ENCODE measurements at places on chromosomes 11 and 22.
A peak's percentile ranks its signal among the peaks of the same experiment; 100 is the strongest.

GRCh38 chr11:44906649-44907048 lies 44.0 kb downstream of the TP53I11 start:
- no peak for DNase-seq

DNA sequence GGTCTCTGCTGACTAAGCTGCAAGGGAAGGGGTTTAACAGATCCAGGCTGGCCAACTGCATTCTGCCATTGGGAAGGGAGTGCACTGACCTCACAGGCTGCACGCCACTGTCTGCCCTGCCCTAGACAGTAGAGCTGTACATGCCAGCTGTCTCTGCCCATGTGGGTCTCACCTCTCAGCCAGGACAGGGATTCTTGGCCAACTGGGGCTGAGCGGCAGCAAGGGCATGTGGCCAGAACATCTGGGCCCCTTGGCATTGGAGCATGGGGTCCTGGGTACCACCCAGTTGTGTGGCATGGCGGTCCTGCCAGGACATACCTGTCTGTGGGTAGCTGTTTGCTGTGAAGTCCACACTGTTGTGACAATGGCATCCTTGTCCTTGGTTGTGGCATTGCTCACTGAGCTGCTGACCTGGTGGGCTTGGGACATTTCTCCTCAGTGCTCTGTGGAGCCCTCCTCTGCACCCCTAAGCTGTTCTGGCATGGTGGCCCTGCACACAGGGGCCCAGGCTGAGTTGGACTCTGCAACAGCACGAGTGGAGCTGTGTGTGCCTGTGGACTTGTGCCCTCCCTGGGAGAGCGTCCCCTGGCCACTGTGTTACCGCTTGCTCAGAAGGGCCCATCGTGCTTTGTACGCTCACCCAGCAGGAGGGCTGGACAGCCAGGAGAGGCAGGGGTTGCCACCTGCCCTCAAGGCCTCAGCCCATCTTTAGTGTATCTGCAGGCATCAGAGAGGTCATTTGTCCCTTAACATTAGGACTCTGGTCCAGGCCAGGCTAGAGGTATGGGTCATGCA lies 46.7 kb downstream of the MED15 start:
- DNase-seq, result no peak

GRCh38 chr11:69841170-69841858 lies 22.1 kb upstream of the FGF3 start:
- DNase-seq, result no peak

- no peak for DNase-seq
These were observed 178.8 kb downstream of the IGLL1 start for GRCh38 chr22:23401111-23401909.

DNA sequence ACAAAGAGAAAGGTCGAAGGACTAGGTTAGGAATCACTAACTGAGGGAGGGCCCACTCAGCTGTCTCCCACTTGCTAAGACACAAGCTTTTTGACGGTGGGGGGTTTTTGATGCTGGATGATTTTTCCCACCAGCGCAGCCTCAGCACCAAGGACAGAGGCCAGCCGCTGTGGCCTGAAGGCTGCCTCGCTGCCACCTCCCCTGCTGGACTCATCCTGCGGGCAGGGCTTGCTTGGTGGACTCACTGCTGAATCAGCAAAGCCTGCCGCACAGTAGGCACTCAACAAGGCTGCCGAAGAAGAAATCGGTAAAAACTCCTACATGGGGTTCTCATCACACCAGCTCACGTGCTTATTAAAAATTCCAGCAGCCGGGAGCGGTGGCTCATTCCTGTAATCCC lies 2.6 kb downstream of the ALG12 start:
- DNase-seq, result no peak

DNA sequence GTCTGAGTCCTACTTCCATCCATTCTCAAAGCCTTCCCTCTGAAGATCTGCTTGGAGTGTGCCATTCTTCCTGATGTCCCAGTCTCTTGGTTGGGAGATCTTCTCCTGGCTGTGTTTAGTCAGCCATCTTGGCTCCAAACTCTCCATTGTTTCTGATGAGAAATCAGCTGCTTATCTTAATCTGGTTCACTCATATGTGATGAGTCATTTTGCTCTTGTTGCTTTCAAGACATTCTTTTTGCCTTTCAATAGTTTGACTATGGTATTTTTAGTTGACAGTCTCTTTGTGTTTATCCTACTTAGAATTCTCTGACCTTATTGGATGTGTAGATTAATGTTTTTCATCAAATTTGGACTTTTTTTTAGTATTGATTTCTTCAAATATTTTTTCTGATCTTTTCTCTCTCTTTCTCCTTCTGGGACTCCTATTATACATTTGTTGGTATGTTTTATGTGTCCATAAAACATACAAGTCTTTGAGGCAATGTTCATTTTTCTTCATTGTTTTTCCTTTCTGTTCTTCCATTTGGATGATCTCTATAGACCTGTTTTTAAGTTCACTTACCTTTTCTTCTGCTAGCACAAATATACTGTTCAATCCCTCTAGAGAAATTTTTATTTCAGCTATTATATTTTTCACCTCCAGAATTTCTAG lies 77.2 kb upstream of the CLPB start:
- no peak for DNase-seq

GRCh38 chr11:121494355-121495099 lies 41.8 kb upstream of the SORL1-AS1 start:
- DNase-seq, result no peak

GRCh38 chr11:100543386-100543785 lies 143.7 kb upstream of the ARHGAP42 start:
- no peak for DNase-seq

DNA sequence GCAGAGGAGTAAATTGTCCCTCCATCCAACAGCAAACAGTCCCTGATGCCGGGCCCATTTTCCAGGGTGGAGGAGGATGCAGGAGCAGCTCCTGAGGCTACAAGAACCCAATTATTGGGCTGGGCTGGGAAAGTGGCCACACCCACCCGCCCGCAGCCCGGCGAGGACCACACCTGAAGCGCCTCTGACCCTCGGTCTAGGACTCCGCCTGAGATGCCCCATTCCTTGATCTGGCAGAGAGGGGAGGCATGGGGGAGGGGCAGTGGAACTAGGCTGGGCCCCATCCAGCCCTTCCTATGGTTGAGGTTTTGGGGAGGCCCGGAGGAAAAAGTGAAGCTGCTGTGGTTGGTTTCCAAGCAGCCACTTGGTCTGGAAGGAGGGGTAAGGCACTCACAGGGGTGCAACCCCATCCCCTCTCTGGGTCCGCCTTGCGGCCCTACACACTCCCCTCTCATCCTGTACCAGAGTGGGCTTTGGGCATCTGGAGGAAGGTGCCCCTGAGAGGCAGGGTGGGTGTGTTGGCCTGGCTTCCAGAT lies 2.4 kb upstream of the LGALS1 start:
- DNase-seq, result no peak

- DNase-seq, result no peak
These were observed 614.5 kb downstream of the ETS1 start for GRCh38 chr11:127972816-127973215.

DNA sequence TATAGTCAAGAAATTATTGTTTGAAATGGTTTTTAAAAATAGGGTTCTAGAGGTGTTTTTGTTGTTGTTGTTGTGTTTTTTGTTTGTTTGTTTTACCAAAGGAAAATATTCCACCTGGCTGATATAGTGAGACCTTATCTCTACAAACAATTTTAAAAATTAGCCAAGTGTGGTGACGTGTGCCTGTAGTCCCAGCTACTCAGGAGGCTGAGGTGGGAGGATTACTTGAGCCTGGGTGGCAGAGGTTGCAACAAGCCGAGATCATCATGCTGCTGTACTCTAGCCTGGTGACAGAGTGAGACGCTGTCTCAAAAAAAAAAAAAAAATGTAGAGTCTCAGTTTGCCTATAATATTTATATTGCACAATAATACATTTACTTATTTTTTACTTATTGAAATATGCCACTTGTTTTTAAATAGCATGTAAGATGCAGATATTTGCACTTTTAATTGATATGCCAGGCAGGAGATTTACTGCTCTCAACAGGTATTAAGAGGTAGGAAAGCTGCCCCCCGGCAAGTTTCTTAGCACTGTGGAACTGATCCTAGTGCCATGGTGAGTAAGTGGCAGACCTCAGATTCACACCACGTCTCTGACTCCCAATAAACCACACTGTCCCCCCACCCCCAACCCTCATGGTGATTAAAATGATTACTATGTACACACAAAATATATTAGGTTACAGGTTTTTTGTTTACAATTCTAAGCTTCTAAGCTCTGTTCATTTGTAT lies 157.4 kb downstream of the TEAD1 start:
- DNase-seq, result no peak

- no peak for DNase-seq
These were observed 12.7 kb upstream of the B4GALNT4 start for GRCh38 chr11:356610-357009.

DNA sequence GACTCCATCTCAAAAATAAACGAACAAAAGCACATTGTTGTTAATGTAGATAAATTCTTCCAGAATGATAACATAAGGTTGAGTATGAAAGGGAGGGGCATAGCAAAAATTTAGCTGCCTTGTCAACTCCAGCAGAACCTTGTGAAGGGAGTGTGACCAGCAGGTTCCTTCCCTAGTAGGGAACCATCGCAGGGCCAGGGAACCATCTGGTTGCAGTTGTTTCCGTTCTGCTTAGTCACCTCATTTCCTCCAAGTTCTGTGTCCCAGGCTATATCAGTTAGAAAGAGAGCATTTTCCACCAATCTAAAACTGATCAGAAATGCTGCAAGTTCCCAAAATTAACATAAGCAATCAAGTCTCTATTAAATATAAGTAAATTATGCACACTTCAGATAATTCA lies 126.7 kb upstream of the BLID start:
- DNase-seq, result peak; percentile 22

GRCh38 chr11:5196731-5197130 lies 3.8 kb downstream of the OR51V1 start:
- DNase-seq, result no peak

DNA sequence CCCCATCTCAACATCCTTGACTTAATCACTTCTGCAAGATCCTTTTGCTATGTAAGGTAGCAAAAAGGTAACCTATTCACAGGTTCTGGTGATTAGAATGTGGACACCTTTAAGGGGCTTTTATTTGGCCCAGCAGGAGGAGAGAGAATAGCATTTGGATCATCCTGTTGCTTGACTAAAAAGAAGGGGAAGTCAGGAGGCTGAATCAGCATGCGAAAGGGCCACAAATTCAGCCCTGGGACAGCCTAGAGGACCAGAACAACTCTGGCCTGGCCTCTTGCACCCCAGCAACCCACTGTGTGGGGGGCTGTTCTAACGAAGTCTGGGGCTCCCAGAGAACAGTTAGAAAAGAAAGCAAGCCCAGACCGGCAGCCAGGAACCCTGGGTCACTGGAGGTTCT lies 3.2 kb upstream of the HMOX1 start:
- DNase-seq, result peak; percentile 20

- peak; percentile 90 for DNase-seq
These were observed 19.8 kb upstream of the PLET1 start for GRCh38 chr11:112280268-112281126.

DNA sequence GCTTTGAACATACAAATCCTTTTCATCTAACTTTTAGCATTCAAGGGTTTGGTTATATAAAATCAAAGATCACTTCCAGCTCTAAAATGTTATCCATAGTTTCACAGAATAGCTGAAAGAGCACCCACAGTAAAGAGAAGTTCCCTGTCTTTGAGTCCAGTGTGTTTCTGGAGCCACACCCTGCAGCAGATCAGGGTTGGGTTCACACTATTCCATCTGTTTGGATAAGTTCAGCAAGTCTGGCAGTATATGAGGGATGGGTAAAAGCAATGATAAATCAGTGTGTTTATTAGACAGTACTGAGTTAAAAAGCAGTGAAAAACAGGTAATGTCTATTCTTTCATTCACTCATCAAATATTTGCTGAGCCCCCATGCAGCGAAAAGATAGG lies 135.8 kb upstream of the PITPNB start:
- no peak for DNase-seq

DNA sequence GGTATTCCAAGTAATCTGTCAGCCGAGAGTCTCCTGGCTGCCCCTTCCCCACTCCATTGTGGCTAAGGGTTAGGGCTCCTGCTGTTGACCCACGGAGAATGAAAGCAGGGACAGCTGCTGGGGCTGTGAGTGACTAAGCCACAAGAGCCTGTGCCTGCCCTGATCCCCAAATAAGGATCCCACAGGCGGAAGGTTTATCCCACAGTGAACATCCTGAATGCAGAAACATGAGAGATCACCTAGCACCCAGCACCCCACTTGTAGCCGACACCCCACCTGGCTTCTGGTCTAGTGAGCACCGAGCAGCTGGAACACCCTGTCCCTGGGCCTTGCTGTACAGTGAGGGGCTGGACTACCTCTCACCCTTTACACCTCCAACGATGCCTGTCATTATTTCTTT lies 117.7 kb upstream of the LMO1 start:
- DNase-seq, result no peak

DNA sequence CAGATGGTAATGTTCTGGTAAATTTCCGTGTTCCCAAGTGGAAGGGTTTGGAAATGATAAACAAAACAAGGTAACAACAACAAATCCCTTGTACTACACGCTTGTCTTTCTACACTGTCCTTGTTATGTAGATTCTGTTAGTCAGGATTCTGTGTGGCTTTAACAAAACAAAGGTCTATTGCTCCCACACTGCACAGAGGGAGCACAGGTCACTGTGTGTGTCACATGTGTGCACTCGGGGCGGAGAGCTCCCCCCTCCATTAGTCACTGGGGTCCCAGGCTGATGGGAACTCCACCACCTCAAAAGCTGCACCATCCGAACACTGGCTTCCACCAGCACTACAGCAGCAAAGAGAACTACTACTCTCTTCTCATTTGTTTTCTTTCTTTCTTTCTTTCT lies 227.9 kb downstream of the NTM start:
- DNase-seq, result no peak

DNA sequence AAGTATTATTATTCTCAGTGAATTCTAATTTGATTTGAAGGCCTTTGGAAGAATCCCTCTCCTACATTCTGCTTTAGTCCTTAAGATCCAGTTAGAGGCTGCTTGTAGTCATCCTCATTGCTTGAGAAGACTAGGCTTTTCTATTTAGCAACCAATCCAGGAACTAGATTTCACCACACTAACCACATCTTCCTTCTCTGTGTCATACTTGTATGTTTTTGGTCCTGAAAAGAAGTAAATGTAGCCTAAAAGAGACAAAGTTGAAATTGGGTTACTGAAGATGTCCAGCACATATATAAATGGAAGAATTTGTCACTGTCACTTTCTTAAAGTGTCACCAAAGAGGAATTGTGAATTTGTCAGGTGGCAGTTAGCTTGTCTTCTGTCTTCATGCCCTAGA lies 46.6 kb upstream of the MMP7 start:
- DNase-seq, result no peak

DNA sequence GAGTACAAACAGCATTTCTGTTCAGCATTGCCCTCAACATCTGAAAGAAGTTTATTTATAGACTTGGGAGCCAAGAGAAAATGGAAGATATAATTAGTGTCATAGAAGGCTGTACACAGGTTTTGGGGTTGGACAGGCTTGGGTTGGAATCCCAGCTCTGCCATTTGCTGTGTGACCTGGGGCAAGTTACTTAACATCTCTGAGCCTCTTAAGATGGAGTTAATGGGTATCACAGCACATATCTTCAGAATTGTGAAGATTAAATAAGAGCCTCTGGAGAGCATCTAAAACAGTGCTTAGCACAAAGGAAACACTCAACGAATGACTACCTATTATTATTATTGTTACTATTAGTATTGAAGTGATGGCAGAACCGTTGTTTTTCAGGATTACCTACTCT lies 12.1 kb downstream of the CACNG2 start:
- DNase-seq, result no peak

- DNase-seq, result no peak
These were observed 438.9 kb downstream of the TBC1D22A start for GRCh38 chr22:47201186-47201995.

- no peak for DNase-seq
These were observed 789.9 kb downstream of the BRD1 start for GRCh38 chr22:49037701-49038245.

All from RPMI8226 (cell line).